Thoracic aorta endothelial cell (primary cell): ENCODE measurements at places on chromosomes 7 and 10. TPM values are rescaled to one million over a fixed set of nuclear protein-coding genes. Genes with fewer than 3 reads are reported as not detected.

Gene UCMA
- not detected in 2 replicates for total RNA-seq

Gene ZNF804B
- total RNA-seq = not detected in 2 replicates

Gene FFAR4
- not detected in 2 replicates for total RNA-seq

Gene VSIR
- total RNA-seq = 3.5 and 12.6 TPM in 2 replicates

Gene ARHGAP22
- total RNA-seq = 65.8 and 76.5 TPM in 2 replicates

Gene AGMO
- total RNA-seq = not detected in 2 replicates

Gene MBLAC1
- total RNA-seq = 1.3 and 1.9 TPM in 2 replicates

Gene GIMAP7
- total RNA-seq = 30.9 and 48.0 TPM in 2 replicates

Gene PRKG1
- 2.4 and 7.6 TPM in 2 replicates for total RNA-seq

Gene MAPK8
- total RNA-seq = 71.9 and 88.8 TPM in 2 replicates

Gene ACTR3C
- total RNA-seq = 0.07 and 0.13 TPM in 2 replicates

Gene MYOZ1
- not detected in 2 replicates for total RNA-seq

Gene AIFM2
- 3.6 and 6.0 TPM in 2 replicates for total RNA-seq

Gene WEE2
- not detected in 2 replicates for total RNA-seq

Gene GPNMB
- total RNA-seq = 0.13 and 0.72 TPM in 2 replicates

Gene REEP3
- total RNA-seq = 68.1 and 81.6 TPM in 2 replicates

Gene SYCE1
- 0.14 TPM in 1 of 2 replicates, not detected in the other for total RNA-seq

Gene HABP2
- not detected in 2 replicates for total RNA-seq

Gene MMP21
- total RNA-seq = 0.13 TPM in 1 of 2 replicates, not detected in the other

Gene TSPAN15
- 23.9 and 31.1 TPM in 2 replicates for total RNA-seq

Gene RAMP3
- total RNA-seq = not detected in 2 replicates

Gene ASZ1
- total RNA-seq = not detected in 2 replicates

Gene ACSM6
- not detected in 2 replicates for total RNA-seq

Gene C10orf95
- 0.13 and 0.29 TPM in 2 replicates for total RNA-seq

Gene SLC18A2
- under 0.01 TPM in 1 of 2 replicates, not detected in the other for total RNA-seq

Gene INMT
- not detected in 2 replicates for total RNA-seq

Gene CDK13
- total RNA-seq = 90.1 and 104 TPM in 2 replicates

Gene GSDME
- 20.2 and 24.9 TPM in 2 replicates for total RNA-seq

Gene PLAC9
- total RNA-seq = 4.7 and 4.9 TPM in 2 replicates

Gene SLC29A4
- 1.5 and 1.9 TPM in 2 replicates for total RNA-seq
